ENCODE measurements at places on chromosomes 3 and 15. TPM values are rescaled to one million over a fixed set of nuclear protein-coding genes. Genes with fewer than 3 reads are reported as not detected.

GRCh38 chr3:65347166-65347565 lies 659.4 kb upstream of the ADAMTS9 start:
- no peak for DNase-seq

GRCh38 chr15:97652041-97652440 lies 308.5 kb upstream of the ARRDC4 start:
- DNase-seq = no peak

GRCh38 chr15:90618330-90619125 lies 88.8 kb downstream of the CRTC3 start:
- DNase-seq = no peak

GRCh38 chr3:190863119-190863465 lies 598 bp upstream of the GMNC start:
- no peak for DNase-seq

DNA sequence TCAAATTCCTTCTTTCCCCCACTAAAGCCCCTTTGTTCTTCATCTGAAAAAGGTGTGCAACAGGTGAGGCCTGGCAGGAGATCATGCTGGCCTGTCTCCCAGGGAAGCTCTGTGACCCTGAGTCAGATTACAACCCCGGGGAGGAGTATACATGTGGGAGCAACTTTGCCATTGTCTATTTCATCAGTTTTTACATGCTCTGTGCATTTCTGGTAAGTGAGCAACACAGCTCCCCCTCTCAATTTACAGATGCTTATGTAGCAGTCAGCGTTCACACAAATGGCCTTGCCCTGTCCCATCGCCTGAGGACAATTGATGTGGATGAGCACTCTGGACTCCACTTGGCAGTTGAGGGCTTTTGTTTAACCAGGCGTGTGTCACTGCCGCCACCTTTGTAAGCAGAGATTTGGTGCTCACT lies 70.4 kb downstream of the CHDH start:
- no peak for DNase-seq

DNA sequence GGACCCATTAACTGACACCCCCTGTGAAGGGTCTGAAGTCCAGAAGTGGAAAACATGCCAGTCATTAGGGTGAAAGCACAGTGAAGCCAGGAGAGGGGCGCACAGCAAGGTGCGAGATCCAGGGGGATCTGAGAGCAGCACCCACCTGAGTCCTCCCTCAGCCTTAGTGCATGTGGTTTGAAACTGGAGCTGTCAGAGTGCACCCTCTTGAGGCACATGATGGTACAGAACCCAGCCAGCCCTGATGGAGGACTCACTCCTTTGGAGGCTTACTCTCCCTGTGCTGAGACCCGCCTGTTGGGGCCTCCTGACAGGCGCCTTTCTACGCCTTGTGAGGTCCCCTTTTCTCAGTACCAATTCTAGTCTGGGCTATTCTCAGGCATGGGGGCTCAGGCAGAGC lies 77.8 kb downstream of the IL20RB start:
- peak; percentile 16 for DNase-seq

DNA sequence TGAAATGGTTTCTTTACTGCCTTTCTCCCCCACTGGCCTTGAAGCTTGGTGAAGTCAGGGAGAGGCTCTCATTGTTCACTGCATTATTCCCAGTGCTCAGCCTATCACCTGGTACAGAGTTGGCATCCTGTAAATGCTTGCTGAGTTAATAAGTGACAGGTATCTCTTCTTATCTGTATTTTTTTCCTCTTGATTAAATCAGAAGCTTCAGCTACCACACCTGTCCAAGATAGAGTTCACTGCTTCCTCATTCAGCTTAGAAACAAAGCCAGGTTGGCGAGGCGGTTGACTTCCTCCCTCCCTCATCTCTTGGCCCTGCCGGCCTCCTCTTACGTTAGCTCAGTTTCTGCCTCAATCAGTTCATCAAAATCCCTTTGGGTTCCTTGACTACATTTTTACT lies 142.8 kb downstream of the LIPC start:
- DNase-seq = no peak

GRCh38 chr3:10546181-10546624 lies 40.8 kb upstream of the ATP2B2 start:
- DNase-seq = no peak

- DNase-seq = no peak
Measured at GRCh38 chr3:132964266-132964665, 73.9 kb upstream of the TMEM108 start.

- DNase-seq = no peak
Measured at GRCh38 chr3:18208856-18209255, 216.3 kb downstream of the SATB1 start.

- DNase-seq = no peak
Measured at GRCh38 chr3:85781806-85782205, 823.0 kb downstream of the CADM2 start.

GRCh38 chr3:115689928-115690327 lies 66.6 kb downstream of the GAP43 start:
- DNase-seq = no peak

DNA sequence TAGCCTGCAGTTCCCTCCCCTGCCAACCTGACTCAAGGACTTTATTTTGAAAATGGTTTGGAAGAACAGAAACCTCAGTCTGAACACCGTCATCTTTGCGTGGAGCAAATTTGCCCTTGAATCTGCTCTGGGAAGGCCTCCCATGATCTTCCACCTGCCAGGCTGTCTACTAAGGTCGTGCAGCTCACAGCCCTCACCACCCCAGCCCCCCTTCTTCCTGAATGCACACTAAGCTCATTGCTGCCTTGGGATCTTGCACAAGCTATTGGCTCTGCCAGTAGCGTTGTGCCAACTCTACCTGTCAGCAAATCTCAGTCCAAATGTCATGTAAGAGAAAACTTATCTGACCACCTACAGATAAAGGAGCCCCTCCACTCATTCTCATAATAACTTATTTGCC lies 141.5 kb downstream of the USP13 start:
- DNase-seq = peak; percentile 8

DNA sequence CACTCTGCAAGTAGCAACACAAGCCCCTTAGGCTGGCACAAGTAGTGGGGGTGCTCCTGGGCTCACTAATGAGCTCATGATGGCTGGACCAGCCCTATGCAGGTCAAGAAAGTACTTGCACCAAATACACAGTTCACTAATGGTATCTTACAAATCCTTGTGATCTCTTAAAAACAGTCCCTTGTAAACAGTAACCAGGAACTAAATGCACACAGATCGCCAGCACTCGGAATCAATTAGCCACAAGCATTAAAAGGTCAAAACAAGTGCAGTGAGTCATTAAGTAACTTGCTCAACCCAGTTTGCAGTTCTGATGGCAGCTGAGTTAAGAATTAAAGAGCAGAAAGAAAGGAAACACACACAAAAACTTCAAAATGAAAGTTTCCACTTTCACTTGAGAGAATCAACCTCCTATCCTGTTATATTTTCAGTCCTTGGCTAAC lies 43.2 kb downstream of the ARHGEF3 start:
- DNase-seq = peak; percentile 86

DNA sequence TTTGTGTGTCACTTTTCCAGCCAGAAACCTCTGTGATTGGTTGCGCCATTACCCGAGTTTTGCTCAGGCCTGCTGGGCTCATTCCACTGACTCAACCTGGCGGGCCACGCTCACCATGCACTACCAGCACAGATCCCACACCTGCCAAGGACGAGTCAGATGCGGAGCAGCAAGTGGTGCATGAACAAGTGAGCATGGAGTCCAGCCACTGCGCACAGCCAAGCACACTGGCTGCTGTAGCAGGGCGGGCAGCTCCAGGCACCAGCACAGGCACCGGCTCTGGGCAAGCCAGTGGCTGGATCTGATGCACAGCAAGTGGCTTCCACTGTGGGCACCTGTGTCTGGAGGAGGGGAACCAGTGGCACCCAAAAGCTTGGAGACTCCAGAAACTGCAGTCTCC lies 110.4 kb downstream of the CBLB start:
- no peak for DNase-seq

DNA sequence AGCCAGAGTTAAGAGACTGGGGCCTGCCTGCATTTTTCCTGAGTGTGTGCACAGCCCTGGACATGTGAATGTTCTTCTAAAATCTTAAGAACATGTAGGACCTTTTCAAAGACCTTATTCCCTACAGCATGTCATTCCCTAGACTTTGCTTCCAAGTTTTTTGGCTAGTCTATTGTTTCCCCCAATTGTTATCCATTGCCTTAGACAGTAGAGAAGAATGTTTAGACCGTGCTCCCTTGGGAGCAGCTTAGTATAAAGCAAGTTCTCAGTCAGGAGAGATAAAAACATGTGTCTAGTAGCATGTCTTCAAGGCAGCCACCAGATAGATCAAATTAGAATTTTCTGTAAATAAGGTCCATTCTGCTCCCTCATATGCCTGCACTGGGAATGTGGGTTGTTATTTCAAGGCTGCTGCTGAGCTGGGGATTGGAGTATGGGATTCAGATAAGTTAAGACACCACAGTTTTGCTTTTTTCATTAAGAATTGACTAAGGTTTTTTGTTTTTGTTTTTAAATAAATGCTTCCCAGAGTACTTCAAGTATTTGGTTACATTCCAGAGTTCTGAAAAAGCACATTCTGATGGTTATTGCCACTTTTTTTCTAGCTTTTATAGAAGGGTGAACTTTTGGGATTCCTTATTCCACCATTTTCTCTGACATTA lies 246.7 kb downstream of the RORA start:
- DNase-seq = no peak

- DNase-seq = no peak
Measured at GRCh38 chr3:9730657-9731205, 804 bp upstream of the BRPF1 start.

GRCh38 chr3:132164469-132165092 lies 129.8 kb upstream of the CPNE4 start:
- no peak for DNase-seq

DNA sequence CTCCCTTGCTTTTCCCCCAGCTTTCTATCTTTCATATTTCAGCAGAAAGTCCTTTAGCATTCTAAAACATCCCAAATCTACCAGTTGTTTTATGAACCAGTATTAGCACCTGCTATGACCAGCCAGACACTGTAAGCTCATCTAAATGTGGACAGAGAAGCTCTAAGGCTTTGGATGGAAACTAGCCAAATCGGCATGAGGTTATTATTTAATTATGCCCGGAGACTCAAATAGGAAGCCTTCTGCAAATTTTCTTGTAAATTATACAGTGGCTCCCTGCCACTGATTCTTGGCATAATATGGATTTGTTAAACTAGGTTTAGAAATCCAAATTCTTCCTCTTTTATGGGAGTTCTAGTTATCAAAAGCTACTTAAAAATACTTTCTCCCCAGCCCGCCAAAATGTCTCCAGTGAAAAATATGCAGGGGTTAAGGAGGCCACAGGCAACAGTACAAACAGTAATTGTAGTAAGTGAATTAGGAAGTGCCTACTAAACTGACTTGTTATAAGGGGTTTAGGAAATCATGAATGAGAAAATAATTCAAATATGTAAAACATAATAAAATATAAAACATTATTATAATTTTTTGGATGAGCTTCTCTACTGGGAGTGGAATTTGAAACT lies 15.4 kb downstream of the MYH15 start:
- DNase-seq = peak; percentile 25

DNA sequence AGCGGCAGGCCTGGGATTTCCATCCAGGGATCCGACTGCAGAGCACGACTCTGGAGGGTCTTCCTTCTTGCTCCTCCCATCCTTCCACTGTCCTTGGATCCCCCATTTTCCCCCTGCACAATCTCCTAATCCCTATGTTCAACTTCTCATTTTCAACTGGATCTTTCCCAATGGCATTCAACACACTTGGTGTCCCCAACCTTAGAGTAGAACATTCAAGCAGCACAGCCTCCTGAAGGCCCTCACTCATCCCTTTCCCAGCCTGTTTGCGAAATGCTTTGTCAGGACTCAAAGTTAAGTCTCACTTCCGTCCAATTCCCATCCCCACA lies 32.3 kb downstream of the RPN1 start:
- DNase-seq = no peak

DNA sequence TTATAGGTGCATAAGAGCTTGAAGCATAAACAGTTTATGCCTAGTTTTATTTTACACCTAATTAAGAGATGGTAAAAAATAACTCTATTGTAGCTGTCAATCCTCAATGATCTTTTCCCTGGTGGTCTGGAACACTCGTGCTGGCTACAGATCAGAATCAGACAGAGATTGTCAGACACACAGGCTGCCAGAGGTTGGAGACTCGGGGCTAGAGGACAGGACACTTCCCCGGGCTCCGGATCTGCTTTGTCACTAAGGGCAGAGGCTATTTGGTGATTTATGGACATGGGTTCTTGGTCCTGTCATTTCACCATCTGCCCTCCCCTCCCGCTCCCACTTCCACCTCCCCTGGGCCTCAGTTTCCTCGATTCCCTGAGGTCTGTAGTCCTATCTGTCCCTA lies 16.5 kb upstream of the FAM174B start:
- no peak for DNase-seq

DNA sequence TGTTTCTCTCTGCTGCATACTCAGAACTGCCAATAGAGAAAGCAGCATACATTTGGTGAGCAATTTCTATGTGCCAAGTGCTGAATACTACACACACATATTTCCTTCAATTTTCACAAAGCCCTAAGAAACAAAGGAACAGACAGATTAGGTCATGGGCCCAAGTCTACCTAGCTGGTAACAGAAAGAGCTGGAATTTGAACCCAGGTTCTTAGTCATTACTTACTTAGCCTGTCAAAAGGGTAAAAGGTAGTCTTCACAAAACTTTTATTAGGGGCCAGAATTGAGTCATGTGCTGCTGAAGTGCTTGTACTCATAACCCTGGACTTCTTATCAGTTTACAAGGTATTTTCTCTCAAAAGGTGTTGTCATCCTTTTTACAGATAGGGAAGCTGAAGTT lies 10.4 kb upstream of the ABHD17C start:
- DNase-seq = peak; percentile 41

DNA sequence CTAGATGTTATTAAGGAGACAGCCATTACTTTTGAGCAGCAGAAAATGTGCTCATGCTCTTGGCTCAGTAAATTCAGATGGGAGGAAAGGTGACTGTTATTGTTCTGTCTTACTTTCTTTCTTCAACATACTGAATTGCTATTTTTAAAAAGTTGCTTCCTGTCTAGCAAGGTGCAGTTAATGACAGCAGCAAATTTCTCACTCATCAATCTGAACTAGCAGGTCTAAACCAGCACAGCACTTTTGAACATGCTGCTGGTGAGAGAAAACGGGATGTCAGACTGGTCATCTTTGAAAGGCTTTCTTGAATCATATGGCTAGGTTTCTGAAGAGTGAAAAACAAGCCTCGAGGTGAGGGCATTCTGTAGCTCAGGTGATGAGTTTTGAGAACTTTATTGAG lies 384.7 kb downstream of the MFSD1 start:
- DNase-seq = no peak

Gene NOX5
- 0.14 TPM for total RNA-seq

Gene ZNF620
- 1.3 TPM for total RNA-seq

Gene COL6A5
- 0.72 TPM for total RNA-seq

Gene PRKCD
- 15.6 TPM for total RNA-seq

Gene ZNF662
- 23.9 TPM for total RNA-seq

Gene CLSTN2
- total RNA-seq = 5.4 TPM

Gene MTMR10
- total RNA-seq = 39.7 TPM

Gene UCN2
- 0.58 TPM for total RNA-seq

Gene HIGD2B
- not detected for total RNA-seq

Gene DNASE1L3
- not detected for total RNA-seq

Gene CGNL1
- total RNA-seq = 29.3 TPM

All from stomach (tissue), 19 donors.